Activated CD4-positive, alpha-beta T cell treated with anti-CD3 and anti-CD28 coated beads, Interleukin-2, amount 10 ng/mL, durations not matched to agents 7 days and 5 days (primary cell): ENCODE measurements at places on chromosomes 2 and 18.

GRCh38 chr18:35861367-35862118 is 110.9 kb upstream of the RMP24 start:
- DNase-seq: no peak

DNA sequence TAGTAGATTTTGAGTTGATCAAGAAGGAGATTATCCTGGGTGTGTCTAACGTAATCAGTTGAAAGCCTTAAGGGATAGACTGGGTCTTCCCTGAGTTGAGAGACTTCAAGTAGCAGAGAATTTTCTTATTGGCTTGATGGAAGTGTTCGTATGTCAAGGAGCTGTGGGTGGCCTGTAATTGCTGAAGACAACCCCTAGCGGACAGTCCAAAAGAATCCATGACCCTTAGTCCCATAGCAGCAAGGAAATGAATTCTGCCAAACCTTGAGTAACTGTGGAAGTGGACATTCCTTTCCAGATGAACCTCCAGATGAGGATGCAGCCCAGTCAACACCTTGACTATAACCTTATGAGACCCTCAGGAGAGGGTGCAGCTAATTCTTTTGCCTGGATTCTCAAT is 786.3 kb downstream of the SOCS6 start:
- no peak for DNase-seq

GRCh38 chr18:53789376-53790247 is 434.9 kb downstream of the MBD2 start:
- DNase-seq: no peak

GRCh38 chr18:8469544-8470130 is 139.6 kb upstream of the RAB12 start:
- no peak for DNase-seq

DNA sequence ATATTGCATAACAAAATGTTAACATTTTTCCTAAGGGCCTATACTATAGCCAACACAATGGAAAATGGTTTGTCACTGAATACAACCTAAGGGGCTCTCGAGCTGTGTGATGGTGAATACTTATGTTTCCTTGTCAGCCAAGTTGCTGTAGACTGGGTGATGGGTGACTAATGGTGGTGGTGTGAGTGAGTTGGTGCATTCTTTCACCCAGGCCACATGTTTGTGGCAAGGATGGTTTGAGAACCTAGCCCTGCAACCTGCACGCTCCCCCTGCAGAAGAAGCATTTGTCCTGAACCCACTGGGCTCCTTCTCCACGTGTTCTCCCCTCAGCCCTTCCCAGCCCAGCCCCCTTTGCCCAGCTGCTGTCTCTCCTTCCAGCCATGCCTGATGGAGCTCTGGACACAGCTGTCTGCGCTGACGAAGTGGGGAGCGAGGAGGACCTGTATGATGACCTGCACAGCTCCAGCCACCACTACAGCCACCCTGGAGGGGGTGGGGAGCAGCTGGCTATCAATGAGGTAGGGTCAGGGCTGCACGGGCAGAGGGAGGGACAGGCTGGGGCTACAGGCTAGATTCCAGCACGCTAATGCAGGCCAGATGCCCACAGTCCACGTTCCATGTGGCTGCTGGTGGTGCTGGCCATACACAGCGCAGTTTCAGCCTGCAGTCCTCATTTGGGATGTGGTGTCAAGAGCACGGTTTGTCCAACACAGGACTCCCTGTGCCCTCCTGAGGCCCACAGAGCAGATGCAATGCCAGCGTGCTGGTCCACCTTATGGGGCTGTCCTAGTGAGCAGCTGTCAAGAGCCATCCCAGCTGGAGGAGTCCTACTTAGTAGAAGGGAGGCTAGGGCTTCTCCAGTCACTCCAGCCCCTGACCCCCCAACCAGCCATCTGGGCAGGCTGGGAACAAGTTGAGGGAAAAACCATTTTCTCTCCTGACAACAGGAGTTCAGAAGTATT is 65.4 kb downstream of the FAM168B start:
- peak; percentile 1 for DNase-seq

DNA sequence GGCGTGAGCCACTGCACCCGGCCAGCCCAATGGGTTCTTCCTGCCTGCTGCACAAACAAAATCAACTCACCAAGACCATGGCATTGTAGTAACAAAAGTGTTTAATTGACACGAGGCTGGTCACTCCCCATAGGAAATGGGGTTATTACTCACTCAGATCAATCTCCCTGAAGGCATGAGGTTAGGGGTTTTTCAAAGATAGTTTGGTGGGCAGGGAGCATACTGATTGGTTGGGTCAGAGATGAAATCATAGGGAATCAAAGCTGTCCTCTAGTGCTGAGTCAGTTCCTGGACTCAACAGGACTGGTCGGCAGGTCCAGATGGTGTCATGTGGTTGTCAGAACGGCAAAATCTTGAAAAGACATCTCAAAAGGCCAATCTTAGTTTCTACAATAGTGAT is 122.1 kb downstream of the TMEM17 start:
- no peak for DNase-seq

- no peak for DNase-seq
Measured at GRCh38 chr18:58027341-58027740, 16.7 kb upstream of the NEDD4L start.

DNA sequence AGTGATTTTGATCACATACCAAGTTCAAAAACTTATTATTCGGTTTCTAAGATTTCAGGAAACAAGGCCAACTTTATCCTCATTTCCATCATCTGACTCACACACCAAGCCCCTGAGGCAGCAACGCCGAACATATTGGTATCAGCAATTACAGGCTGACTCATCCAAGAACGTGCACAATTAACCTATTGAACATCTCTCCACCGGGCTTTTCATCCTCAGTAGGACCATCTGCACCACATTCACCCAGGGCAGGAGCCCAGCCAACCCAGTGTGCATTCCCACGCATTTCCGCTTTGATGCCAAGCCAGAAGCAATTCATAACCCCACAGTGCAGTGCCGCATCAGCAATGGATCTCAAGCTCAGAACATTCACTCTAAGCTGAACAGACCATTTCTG is 52.9 kb downstream of the SCG2 start:
- no peak for DNase-seq

- DNase-seq: no peak
Measured at GRCh38 chr2:217974389-217975005, 28.3 kb downstream of the TNS1 start.

GRCh38 chr2:63851691-63852311 is 10.1 kb downstream of the UGP2 start:
- DNase-seq: no peak

DNA sequence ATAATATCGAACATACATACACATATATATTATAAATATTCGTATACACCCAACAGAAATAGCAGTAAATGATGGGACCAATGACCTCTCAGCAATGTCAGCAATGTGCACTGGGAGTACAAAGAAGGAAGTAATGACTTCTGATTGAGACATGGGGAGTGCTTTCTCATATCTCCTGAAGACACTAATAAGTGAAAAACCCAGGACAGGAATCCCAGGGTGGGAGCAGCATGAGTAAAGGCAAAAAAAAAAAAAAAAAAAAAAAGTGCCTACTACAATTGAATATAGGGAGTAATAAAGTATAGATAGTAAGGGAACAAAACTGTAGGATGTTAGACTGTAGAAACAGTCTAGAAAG is 491.3 kb downstream of the IRS1 start:
- no peak for DNase-seq

DNA sequence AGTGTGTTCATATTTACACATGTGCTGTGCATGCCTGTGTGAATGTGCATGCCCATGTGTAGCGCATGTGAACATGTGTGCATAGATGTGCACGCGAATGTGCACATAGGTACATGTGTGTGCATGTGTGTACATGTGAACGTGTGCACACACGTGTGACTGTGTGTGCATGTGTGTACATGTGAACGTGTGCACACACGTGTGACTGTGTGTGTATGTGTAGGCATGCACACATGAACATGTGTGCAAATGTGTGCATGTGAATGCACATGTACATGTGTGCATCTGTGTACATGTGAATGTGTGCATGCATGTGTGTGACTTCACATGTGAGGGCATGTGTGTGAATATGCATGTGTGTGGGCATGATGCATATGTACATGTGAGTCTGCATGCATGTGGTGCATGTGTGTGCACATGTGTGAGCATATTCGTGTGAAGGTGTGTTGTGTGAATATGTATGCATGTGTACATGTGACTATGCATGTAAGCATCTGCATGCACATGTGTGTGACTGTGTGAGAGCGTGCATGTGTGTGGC is 122.4 kb downstream of the PTGR3 start:
- no peak for DNase-seq

- no peak for DNase-seq
Measured at GRCh38 chr18:36709315-36709714, 119.5 kb downstream of the TPGS2 start.

DNA sequence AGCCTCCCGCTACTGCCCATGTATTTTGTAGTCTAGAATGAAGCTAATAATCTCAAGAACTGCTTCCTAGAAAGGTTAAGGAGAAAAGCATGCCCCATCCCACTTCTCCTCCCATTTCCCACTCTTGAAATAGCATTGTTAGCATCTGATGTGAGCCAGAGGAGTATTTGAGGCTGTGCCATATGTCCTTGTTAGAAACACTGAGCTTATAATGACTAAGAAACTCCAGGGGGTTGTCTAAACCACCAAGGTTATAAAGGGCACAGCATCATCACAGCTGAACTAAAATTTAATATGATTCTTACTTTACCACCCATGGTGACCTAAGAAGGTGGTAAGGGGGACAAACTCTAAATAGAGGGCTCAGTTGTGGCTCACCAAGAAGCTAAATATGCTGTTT is 16.6 kb downstream of the TSPYL6 start:
- DNase-seq: no peak

GRCh38 chr2:19801367-19802080 is 100.3 kb downstream of the TTC32 start:
- DNase-seq: no peak

DNA sequence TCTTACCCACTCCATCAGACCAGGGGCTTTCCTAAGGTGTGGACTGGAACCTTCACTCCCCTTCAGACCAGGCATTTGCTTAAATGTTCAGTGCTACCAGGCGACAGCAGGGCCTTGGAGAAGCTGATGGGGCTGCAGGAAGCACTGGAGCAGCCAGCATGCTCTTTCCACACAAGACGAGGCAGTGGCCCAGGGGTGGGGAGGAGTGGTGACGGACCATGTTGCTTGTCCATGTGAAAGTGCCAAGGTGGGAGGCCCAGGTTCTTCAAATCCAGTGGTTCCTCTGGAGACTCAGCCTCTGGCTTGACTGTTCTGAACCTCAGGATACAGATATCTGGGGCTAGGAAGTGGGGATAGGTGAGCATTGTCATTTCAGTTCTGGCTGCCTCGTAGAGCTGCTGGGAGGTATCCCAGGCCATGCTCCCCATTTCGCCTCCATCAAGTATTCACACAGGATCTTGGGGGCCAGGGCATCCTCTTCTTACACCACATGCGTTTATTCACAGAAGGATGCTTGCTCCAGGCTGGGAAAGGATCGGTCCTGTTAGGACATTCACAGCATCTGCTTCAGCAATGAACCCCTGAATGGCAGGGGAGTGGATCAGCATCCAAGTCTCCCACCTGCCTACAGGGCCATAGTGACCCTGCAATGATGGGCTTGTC is 62.2 kb downstream of the SFXN5 start:
- DNase-seq: no peak

DNA sequence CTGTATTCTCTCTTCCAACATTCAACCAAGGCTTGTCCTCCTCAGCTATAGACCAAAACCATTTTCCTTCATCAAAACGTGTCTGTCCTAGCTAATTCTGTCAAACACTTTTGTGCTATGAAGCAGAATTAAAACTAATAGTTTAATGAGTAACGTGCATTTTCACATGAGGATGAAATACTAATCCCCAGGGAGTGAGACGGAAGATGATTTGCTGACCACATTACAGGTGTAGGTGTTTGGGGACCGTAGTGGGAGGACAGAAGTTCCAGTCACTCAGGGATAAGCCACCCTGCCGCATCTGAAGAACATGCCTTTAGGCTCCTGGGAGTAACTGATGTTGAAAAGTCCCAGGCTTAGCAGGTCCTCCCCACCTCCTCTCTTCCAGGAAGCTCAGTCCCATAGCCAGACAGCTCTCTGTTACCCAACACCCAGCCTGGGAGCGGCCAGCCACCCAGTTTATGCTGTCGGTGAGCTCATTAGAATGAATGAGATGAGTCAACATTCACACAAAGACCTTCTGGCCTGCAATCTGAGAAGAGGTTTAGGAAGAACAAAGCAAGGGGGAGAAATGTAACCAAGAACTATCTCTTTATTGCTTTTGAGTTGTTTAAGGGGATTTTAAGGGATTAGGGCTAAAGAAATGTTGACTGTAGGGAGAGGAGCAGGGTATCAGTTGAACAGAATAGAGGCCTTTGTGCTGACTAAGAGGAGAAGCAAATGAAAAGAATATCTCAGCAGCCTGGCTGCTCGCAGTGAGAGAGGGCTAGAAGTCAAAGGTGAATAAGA is 122.5 kb downstream of the FOXI3 start:
- DNase-seq: no peak

GRCh38 chr18:21833604-21834298 is 93.2 kb downstream of the MIB1 start:
- DNase-seq: no peak

DNA sequence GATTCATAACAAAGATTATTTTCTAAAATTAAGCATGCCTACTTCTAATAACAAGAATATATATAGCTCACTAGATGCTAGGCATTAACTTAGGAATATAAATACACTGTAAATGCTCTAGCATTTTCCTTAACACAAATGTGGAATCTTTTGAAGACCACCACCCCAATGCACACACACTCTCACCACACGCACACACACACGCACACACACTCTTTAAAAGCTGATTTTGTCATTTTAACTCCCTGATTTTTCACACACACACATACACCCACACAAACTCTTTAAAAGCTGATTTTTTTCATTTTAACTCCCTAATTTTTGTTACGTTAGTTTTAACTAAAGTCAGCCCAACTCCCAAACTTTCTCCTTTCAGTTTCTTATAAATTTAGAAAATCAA is 3.0 kb downstream of the COL5A2 start:
- DNase-seq: no peak

GRCh38 chr2:7692657-7693161 is 775.5 kb downstream of the RNF144A start:
- DNase-seq: no peak

DNA sequence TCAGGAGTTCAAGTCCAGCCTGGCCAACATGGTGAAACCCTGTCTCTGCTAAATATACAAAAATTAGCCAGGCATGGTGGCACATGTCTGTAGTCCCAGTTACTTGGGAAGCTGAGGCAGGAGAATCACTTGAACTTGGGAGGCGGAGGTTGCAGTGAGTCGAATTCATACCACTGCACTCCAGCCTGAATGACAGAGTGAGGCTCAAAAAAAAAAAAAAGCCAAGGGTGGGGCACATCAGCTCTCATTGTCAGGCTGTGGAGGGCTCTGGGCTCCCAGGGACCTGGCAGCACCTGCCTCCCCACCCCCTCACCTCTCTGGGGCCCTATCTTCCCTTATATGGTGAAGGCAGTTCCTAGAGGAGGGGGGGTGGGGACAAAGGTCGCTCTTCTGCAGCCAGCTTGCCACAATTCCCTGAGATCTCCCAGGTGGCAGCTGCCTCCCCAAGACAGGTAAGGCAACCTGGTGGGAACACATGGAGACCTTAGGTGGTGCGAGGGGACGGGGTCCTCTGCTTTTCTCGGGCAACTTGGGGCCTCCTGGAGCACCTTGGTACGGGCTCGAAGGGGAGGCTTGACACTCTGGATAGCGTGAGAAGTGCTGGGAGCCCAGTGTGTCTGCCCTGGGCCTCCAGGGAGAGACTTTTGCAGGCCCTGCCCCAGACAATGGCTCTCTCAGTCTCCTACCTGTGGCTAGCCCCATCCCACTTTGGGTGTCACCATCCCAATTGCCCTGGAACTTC is at the start of gene VIL1:
Gene VIL1 (plus strand): TSS at position 407 of the 742 bp plus-strand sequence. CDS start 4,656 bp downstream, outside the sequence.
- no peak for DNase-seq

GRCh38 chr18:41545091-41545888 is 409.7 kb upstream of the PIK3C3 start:
- no peak for DNase-seq

- DNase-seq: no peak
Measured at GRCh38 chr2:56313500-56313921, 129.7 kb downstream of the CCDC85A start.
